SJSA1 (cell line): ENCODE measurements at places on chromosomes 12 and 14.

- no peak for DNase-seq
These were observed 9.7 kb downstream of the CKB start for GRCh38 chr14:103512701-103513611.

GRCh38 chr12:130481392-130481879 lies 143.7 kb downstream of the PIWIL1 start:
- DNase-seq = no peak

GRCh38 chr14:36055681-36056225 lies 120.8 kb downstream of the PTCSC3 start:
- DNase-seq = peak; percentile 49

GRCh38 chr14:99231850-99232713 lies 39.9 kb downstream of the BCL11B start:
- peak; percentile 87 for DNase-seq

DNA sequence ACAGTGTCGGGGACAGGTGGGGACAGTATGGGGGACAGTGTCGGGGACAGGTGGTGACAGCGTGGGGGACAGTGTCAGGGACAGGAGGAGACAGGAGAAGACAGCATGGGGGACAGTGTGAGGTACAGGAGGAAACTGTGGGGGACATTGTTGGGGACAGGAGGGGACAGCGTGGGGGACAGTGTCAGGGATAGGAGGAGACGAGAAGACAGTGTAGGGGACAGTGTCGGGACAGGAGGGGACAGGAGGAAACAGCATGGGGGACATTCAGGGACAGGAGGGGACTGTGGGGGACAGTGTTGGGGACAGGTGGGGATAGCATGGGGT lies 139.5 kb downstream of the TMEM121 start:
- DNase-seq = no peak

DNA sequence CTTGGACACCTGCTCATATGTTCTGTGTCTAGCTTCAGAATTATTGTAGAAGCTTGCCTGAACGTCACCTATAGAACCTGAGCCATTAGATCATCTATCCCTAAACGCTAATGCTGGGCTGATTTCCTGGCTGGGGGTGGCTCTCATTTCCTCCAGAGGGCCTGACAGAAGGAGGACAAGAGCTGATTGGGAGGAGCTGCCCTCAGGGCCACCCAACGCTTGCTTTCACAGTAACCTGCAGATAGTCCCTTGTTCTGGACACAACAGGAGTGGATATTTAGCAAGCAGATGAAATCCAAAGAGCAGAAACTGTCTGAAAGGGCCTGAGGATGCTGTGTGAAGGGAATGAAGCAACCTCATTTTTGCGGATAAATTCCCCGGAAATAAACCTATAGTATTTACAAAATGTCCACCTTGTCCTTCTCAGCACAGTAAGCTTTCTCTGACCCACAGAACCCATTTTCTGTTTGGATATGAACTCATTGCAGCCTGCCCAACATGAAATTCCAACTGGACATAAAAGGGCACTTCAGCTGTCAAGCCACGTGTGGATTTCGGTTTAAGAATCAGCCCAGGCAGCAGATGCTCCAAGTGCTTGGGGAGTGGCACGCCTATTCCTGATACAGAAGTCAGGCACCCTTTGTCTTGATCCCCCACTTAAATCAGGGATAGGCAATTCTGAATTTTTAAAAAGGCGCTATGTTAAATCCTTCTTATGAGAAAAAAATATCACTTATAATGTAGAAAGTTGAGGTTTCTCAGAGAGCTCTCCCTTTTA lies 32.8 kb upstream of the TUBA1C start:
- DNase-seq = no peak

GRCh38 chr14:61160798-61161197 lies 120.3 kb downstream of the TMEM30B start:
- no peak for DNase-seq

- DNase-seq = no peak
These were observed 19.3 kb upstream of the STRAP start for GRCh38 chr12:15862840-15863239.

GRCh38 chr12:88325816-88326189 lies 183.7 kb downstream of the TMTC3 start:
- DNase-seq = no peak

GRCh38 chr12:1876086-1876485 lies 42.4 kb downstream of the CACNA2D4 start:
- DNase-seq = no peak

DNA sequence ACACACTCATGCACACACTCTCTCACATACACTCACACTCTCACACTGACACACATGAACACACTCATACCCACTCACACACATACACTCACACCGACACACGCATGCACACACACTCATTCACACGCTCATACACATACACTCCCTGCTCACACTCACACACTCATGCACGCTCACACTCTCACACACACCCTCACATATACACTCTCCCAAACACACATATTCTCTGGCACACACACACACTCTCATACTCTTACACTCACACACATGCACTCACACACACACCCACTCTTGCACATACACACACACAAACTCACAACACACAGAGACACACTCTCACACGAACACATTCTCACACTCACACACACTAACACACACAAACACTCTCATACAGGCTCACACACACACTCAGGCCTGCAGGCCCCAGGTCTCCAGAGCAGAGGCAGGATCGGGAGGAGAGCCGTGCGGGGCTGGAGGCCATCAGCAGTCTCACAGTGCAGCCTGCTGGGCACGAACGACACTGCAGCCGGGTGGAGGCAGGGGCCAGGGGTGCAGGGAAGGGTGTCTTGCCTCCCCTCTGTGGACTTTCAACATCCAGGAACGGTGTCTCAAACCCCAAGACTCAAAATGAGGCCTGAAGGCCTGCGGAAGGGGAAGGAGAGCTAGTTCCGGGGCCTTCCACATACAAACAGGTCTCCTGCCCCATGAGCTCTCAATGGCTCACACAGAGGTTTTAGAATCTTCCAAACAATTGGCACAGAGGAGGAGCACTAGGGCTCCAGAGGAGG lies 148.7 kb downstream of the ANO2 start:
- DNase-seq = no peak

DNA sequence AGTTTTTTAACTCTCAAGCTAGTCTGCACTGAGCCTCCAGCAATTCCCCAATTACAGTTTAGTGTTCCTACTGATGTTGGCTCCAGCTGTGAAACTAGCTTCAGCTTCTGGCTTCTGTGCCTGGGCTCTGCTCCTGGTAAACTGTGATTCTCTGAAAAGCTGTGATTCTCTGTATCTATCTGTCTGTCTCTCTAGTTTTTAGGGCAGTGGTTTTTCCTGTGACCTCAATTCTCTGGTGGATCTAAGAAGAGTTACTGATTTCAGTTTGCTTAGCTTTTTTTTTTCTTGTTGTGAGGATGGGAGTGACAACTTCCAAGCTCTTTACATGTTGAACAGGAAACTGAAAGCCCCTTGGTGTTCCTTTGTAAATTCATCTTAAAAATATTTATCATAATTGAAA lies 3.8 kb upstream of the HIF1A start:
- no peak for DNase-seq

- no peak for DNase-seq
These were observed 31.6 kb upstream of the CD69 start for GRCh38 chr12:9792185-9792900.

- no peak for DNase-seq
These were observed 22.9 kb upstream of the TEAD4 start for GRCh38 chr12:2936301-2936700.

DNA sequence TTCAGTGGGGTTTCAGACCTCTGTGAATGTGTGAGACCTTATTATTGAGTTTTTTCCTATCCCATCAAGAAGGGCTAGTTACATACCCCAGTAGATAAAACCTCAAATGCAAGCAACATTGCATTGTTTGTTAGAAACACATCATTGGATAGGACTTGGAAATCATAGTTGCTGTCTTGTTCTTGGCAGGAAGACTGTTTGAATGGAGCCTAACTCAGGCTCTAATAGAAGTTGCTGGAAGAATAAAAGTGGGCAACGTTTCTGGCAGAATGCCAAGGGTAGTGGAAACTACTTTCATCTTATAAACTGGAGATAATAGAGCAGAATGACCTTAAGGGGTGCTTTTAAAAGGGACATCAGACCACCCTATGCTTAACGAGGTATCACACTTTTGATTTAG lies 9.9 kb upstream of the PTHLH start:
- no peak for DNase-seq

- no peak for DNase-seq
These were observed 143.6 kb downstream of the EMP1 start for GRCh38 chr12:13340149-13340548.

- DNase-seq = peak; percentile 84
These were observed at the start of gene C1S for GRCh38 chr12:7060353-7060954. Gene C1S (plus strand): TSS chr12:7060718. CDS start chr12:7061913, 1,195 bp downstream.

DNA sequence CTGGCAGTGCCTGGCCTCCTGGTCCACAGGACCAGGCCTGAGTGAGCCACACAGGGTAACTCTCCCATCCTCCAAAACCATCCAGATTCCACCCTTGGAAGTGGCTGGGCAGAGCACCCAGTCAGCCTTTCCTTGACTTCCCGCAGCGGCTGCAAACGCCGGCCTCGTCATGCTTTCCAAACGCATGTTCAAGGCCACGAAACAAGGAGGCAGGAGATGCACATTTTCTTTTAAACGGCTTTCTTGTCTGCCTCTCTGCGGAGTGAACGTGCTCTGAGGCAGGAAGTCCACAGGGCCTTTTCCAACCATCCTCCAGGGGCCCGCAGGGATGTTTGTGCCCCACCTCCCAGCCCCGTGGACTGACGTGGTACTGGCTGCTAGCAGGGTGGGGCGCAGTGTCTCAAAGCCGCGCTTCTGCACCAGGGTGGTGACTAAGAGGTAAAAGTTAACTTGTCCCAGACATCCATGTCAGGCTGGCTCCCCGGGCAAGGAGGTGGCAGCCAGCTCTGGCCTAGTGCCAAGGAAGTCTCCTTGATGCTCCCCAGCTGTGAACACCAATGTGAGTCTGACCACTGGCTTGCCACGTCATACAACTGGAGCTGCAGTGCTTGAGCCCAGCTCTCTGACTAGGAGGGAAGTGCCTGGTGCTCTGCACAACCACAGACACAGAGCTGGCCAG lies 45.0 kb downstream of the KCNA5 start:
- DNase-seq = peak; percentile 97

GRCh38 chr12:121297435-121297991 lies 1.0 kb upstream of the CAMKK2 start:
- no peak for DNase-seq

DNA sequence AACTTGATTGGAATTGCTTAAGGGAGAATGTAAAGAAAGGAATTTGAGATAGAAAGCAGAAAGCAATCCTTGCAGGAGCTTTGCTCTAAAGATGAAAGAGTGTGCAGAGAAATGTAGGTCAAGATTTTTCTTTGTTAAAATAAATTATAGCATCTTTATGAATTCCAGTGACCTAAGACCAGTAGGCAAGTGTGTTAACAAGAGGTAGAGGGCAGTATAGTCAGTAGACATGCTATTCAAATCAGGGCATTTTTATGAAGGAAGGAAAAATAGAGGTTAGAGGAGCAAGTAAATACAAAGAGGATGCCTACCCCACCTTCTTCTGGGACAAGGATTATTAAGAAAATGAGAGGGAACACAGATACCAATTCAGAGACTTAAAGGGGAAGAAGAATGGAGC lies 148.5 kb downstream of the PLCZ1 start:
- no peak for DNase-seq

GRCh38 chr12:44626883-44627282 lies 249.2 kb downstream of the NELL2 start:
- DNase-seq = no peak

GRCh38 chr12:67658486-67658885 lies 9.9 kb downstream of the DYRK2 start:
- no peak for DNase-seq

DNA sequence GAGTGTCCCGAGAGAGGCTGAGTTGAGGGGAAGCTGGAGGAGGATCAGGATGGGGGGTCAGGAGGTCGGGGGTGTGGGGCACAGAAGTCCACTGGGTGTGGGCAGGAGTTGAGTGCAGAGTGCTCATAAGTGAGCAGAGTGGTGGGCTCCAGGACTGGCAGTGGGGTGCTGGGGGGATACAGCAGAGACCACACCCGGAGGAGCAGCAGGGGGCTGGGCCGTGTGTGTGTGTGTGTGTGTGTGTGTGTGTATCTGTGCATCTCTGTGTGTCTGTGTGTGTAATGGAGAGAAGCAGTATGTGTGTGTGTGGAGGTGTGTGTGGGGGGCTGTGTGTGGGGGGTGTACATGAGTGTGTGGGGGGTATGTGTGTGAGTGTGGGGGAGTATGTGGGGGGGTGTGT lies 4.9 kb upstream of the NUDT14 start:
- no peak for DNase-seq

- DNase-seq = no peak
These were observed 12.6 kb downstream of the C12orf43 start for GRCh38 chr12:121003650-121004049.

- no peak for DNase-seq
These were observed 16.4 kb downstream of the RNASE2 start for GRCh38 chr14:20971705-20972021.

DNA sequence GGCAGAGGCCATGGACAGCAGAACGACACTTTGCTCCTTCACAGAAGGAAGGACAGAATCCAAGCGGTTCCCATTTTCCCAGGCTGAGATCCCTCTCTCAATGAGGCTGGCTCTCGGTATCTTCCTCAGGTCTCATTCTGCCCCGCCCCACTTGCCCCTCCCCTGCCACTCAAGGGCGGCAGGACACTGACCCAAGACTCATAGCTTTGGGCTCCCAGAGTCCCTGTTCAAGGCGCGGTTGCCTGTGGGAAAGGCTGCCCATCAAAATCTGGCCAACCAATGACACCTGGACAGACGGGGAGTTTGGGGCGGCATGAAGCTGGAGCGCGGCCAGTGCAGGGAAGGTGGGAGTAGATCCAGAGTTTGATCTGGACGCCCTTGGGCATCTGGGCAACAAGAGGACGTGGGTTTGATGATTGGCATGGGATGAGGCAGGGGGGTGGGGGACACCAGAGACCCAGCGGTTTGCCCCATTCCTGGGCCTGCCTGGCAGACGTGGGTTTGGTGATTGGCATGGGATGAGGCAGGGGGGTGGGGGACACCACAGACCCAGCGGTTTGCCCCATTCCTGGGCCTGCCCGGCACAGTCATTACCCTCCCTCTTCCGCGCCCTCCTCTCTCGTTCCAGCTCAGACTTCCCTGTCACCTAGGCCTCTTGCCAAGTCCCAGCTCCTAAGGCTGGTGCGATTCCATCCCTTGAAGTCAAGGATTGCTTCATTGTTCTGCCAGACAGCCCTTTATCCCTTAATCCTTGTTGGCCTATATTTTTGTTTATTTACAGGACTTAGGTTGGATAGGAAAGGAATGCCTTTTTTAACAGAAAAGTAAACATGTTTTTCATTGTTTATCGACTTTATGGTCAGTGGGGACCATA lies 92.1 kb downstream of the NINJ2 start:
- peak; percentile 96 for DNase-seq

GRCh38 chr12:70190262-70191010 lies 52.8 kb upstream of the CNOT2 start:
- no peak for DNase-seq

GRCh38 chr12:52614381-52615207 lies 3.8 kb downstream of the KRT73 start:
- DNase-seq = no peak
